ENCODE measurements at places on chromosomes 11 and 22.

DNA sequence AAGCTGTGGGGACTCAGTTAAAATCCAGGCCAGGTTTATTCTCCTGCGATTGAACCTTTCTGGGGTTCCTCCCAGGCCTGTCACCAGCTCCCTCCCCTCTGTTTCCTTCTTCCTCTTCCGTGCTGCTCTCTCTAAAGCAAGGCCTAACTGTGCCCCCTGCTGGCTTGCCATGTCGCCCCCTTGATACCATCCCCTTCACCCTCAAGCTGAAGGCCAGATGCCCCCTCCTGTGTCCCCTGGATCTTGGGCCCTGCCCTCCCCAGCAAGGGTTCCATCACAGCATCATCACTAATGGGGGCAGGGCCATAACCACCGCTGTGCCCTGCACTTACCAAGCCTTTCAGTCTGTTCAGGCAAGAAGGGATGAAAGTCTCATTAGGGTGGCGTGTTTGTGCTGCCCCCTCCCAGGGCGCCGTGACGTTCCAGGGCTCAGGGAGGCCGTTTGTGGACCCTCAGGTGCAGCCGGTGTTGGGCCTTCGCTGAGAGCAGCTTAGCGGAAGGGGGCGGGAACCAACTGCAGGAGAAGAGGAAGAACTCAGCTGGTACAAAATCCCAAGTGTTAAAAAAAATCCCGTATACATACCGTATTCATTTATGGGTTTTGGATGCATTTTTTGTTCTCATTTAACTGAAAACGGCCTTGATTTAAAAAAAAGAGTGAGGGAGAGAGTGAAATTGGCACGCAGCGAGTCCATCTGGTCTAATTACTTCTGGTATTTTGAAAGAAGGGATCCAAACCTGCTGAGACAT is 69.9 kb downstream of the MPPED1 start:
- no peak for DNase-seq

DNA sequence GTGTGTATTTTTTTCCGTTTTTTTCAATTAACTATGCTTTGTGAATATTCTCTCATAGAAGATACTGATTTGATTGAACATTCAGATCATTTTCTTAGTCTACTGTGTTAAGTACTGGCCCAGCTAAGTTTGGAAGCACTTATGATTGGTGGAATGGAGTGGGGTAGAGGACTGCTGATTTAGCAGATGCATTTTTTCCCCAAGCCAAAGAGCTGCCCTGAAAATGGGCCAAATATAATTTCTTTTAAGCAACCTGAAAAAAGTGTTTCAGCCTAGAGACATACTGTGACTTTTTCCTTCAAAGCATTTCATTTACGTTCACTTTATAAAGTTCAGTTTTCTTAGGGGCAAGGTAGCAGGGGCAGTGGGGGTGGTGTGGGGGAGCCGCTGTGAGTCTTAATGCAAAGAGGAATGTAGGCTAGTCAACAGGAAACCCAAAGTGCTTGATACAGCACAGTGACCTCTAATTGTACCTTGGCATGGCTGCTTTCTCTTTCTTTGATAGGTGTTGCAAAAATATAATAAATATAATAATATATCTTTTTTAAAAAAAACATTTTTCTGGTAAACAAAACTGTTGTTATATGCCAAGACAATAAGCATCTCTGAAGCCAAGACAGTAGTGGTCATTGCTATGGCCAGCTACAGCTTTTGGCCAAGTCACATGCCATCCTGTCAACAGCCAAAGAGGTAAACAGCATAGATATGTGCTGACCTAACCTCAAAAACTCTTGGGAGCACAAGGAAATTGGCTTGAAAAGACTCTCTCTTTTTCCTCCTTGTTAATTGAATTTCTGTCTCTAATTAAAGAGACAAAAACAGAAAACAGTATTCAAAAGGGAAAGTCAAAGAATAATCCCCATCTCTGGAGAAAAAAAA is 58.8 kb downstream of the LIF start:
- DNase-seq = no peak

DNA sequence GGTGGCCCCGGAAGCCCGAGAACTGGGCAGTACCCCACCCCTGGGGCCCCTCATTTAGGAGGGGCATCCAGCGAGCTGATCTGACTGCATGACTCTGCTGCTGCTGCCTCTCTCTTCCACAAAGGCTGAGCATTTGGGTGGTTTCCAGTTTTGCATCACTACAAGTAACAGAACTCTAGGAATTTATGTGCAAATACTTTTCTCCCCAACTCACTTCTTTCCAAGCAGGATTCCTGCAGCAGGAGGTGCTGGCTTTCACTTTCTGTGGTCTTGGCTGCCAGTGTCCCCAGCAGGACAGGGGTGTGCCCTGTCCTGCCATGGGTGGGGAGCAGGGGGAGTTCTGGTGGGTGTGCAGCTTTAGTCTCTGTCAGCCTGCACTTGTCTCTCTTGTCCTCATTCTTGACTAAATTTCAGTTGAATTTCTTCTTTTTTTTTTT is 21.2 kb downstream of the UPB1 start:
- DNase-seq = no peak

DNA sequence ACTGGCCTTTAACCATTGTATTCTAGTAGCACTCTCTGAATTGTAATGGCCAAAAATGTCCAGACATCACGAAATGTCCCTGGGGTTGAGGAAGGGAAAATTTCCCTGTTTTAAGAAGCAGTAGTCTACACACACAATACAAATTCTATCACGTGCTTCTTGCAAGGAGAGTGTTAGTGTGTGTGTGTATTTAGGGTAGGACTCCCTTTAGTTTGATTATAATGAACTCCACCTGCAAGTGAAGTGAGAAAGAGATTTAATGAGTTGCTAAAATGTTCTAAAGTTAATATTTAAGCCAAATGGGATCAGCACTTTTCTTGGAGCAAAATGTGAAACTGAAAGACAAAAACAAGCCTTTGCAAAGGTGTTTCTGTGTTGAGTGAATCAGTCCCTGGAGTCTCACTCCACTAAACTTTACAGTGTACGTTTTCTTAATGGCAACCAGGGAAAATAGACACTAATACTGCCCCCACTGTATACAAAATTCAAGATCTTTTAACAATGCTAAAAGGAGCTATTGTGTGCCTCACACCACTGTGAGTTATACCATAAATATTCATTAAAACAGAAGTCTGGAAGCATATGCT is 590.3 kb upstream of the TENM4 start:
- no peak for DNase-seq

GRCh38 chr11:85423316-85423715 is 203.8 kb downstream of the DLG2 start:
- no peak for DNase-seq

DNA sequence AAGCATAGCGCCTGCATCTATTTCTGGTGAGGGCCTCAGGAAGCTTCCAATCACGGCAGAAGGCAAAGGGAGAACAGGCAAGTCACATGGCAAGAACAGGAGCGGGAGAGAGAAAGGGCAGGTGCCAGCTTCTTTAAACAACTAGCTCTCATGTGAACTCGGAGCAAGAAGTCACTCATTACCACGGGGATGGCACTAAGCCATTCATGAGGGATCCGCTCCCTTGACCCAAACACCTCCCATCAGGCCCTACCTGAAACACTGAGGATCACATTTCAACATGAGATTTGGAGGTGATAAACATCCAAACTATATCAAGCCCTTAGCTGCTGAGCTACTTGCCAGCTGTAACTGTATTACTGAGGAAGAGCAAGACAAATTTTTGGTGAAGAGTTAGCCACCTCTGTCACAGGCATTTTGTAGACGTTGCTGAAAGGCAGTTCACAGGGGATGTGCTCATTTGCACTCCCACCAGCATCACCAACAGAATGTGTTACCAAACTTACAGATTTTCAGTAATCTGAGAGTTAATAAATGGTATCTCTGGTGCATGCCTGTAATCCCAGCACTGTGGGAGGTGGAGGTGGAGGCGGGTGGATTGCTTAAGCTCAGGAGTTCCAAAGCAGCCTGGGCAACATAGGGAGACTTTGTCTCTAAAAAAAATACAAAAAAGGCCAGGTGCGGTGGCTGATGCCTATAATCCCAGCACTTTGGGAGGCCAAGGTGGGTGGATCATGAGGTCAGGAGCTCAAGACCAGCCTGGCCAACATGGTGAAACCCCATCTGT is 398.2 kb downstream of the LARGE1 start:
- no peak for DNase-seq

DNA sequence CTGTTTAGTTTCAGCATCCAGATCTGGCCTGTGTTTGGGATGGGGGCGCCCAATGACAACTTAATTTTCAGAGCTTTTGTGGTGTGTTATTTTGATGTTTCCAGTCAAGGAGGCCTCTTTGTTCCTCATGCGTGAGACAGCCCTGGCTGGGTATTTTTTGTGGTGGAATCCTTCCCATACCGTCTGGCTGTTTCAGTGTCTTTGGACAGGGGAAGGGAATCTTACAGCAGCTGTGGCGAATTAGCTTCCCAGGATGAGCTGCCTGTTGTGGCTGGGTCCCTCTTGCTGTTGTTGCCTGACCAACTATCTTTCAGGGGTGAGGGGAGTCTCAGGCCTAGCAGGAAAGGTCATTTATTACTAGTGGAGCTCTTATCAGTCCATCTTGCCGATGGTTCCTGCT is 138.8 kb downstream of the ARHGAP20 start:
- no peak for DNase-seq

GRCh38 chr11:3781423-3781822 is 15.9 kb downstream of the NUP98 start:
- no peak for DNase-seq

DNA sequence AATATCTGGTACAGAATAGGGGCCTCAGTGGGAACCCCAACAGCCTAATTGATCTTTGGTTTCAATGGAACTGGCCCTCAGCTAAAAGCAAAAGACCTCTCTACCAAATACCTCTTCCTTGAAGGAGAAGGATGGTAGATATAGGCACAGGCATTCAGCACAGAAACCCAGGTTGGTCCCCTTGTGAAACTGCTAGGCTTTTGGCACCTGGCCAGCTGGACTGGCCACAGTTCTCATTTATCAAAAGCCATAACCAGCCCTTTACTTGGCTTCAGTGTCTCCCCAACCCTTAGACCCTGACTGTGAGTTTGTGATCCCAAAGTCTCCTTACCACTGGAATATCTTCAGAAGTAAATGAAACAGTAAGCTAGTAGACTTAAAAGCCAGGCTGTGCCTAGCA is 152.9 kb downstream of the TENM4 start:
- no peak for DNase-seq

DNA sequence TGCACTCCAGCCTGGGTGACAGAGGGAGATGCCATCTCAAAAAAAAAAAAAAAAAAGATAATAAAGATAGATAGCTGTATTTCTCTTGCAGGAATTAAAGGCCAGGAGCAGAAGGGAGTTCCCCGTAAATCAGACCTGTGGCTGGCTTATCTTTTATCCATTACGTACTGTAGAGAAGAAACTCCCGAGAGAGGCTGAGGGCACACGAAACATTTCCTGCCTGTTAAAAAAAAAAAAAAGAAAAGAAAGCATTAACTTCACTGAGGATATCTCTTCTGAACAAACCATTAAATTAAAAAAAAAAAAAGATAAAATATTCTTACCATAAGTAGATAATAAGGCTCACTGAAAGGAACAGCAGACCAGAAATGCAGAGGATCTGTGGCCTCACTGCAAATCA is 22.5 kb downstream of the P4HA3 start:
- DNase-seq = no peak

DNA sequence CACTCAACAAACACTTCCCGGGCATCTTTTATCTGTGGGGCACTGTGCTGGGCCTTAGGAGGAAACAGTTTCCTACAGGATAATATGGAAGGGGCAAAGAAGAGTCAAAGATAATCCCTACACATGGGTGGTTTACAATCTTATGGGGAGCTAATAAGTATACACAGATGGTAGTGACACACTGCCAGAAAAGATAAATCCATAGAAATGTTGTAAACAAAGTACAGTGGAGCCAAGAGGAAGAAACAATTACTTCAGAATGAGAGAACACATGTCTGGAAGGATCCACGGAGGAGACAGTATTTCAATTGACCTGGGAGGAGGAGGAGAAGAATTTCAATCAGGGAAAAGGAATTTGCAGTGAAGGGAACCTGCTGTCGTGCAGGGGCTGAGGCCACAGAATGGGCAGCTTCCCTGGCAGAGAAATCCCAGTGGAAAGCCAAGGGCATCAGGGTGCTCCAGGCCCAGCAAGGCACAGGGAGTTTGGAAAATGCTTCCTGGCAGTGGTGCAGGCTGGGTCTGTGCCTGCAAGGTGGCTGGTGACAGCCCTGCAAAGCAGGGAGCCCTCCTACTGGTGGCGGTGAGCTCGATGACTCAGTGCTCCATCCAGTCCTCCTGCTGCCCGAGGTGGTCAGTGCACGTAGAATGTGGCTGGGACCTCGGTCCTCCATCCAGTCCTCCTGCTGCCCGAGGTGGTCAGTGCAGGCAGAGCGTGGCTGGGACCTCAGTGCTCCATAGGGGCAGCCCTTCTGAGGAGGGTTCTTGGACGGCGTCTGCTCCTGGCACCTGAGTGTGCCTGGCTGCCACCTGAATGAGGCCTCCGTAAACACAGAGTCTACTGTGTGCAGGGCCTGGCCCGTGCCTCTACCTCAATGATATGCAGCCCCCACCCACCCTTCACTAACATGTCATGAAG is 444.3 kb upstream of the B3GAT1 start:
- no peak for DNase-seq

GRCh38 chr11:46918083-46918787 is at the start of gene LRP4:
Gene LRP4 (minus strand): TSS chr11:46918550. CDS start chr11:46918379, 171 bp downstream.
- peak; percentile 71 for DNase-seq

DNA sequence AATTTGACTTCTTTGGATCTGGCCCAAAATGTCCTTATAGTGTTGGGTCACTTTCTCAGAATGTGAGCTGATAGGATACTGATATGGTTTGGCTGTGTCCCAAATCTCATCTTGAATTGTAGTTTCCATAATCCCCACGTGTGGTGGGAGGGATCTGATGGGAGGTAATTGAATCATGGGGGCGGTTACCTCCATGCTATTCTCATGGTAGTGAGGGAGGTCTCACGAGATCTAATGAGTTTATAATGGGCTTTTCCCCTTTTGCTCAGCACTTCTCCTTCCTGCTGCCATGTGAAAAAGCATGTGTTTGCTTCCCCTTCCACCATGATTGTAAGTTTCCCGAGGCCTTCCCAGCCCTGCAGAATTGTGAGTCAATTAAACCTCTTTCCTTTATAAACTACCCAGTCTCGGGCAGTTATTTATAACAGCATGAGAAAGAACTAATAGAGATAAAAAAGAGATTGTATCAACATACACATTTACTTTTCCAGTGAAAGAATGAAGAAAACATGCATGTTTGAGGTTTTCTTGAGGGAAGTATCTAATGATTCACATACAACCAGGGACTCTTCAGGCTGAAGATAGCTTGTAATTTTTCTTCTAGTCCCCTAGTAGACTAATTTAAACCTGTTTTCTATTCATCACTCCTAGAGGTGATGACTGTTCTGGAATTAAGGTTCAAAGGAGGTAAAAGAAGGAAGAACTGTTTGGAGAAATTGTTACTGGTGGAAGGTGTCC is 17.3 kb upstream of the CSTF3 start:
- DNase-seq = no peak

GRCh38 chr22:50587407-50587806 is 4.8 kb upstream of the CHKB start:
- no peak for DNase-seq

All from activated CD8-positive, alpha-beta memory T cell treated with anti-CD3 and anti-CD28 coated beads, Interleukin-2, amount 50 U/mL, for 48 hours (primary cell).